ENCODE measurements at places on chromosomes 16 and 17.

DNA sequence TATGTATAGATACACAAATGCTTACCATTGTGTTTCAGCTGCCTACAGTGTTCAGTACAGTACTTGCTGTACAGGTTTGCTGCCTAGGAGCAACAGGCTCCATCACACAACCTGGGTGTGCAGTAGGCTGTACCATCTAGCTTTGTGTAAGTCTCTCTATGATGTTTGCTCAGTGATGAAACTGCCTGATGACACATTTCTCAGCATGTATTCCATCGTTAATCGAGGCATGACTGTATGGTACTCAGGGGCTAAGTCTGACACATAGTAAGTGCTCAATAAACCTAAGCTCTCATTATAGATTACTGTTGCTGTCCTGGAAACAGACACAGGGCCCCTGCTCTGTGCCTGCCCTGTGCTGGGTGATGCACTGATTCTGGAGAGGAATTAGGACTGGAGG, 18.1 kb downstream of the KCNJ12 start:
- no peak for DNase-seq

- DNase-seq = no peak
Measured at GRCh38 chr17:41529491-41529915, 1.4 kb upstream of the KRT19 start.

DNA sequence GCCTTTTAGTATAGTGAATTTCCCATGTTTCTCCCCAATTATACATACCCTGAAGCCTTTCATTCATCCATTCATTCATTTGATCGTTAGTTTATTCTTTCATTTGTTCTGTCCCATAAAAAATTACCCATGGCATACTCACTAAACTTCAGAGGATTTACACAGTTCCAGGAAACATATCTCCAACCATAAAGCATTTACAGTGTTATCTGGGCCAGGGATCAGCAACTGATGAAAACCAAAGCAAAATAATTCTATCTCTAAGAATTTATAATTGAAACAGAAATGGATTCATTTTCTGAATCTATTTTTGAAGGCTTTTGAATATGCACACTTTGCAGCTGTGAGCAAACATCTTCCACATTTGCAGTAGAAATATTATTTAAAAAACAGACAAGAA, 547.7 kb downstream of the KCNJ2 start:
- no peak for DNase-seq

- peak; percentile 56 for DNase-seq
Measured at GRCh38 chr17:68356520-68356919, 65.2 kb downstream of the ARSG start.

DNA sequence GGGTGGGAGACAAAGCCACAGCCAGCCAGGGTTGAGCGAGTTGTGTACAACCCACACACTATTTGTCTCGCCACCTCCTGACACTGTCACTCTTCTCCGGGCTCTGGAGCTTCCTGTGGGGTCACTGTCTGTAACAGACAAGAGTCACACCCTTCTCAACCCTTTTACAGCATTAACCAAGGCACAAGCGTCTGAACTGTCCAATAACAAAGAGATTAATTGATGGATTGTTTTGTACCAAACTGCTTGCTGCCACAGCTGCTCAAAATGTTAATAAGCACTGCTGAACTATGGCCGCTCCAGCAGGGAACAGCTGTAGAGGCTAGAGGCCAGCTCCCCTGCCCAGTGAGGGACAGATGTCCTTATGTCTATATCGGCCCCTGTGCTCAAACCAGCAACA, 25.2 kb upstream of the HYDIN start:
- DNase-seq = no peak

DNA sequence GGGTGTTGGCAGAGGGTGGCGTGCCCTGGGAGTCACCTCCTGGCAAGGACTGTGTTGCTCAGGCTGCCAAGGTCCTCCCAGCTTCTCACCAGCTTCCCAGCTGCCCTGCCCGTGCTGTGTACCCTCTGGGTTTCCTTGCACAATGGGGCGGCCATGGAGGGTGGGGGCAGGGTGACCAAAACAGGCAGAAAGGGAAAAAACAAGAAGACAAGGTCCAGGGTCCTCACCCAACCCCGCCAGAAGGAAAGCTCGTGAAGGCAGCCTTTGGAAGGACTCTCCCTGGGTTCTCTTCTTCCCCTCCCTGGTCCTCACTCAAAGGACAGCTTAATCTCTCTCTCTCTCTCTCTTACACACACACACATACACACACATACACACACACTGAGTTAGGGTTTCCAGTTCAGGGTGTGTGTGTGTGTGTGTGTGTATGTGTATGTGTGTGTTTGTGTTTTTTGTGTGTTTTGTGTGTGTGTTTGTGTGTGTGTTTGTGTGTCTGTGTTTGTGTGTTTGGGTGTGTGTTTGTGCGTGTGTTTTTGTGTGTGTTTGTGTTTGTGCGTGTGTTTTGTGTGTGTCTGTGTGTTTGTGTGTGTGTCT, 2.0 kb downstream of the SLC13A5 start:
- DNase-seq = no peak

DNA sequence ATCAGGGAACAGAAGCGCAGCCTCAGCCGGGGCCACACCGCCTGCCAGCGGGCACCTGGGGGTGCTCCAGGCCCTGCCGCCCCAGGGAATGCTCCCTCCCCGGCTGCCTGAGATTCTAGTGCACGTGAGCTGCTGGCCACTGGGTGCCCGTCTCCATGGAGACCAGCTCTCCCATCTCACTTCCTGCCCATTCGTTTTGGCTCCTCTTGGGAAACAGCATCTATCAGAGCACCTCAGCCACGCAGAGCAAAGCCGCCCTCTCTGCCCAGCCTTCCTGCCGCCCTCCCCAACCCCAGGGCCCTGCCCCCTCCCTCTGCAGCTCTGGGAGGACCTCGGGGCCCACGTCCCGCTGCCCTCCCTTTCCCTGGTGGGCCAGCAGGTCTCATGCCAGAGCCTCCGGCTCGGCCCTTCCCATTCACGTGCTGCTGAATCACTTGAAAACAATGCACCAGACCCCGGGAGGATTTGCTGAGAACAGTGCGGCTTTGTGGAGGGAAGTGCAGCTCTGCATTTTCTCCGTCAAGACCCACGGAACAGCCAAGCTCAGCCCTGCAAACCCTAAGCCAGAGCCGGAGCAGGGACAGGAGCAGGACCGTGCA, 19.4 kb downstream of the CEP295NL start:
- DNase-seq = no peak

DNA sequence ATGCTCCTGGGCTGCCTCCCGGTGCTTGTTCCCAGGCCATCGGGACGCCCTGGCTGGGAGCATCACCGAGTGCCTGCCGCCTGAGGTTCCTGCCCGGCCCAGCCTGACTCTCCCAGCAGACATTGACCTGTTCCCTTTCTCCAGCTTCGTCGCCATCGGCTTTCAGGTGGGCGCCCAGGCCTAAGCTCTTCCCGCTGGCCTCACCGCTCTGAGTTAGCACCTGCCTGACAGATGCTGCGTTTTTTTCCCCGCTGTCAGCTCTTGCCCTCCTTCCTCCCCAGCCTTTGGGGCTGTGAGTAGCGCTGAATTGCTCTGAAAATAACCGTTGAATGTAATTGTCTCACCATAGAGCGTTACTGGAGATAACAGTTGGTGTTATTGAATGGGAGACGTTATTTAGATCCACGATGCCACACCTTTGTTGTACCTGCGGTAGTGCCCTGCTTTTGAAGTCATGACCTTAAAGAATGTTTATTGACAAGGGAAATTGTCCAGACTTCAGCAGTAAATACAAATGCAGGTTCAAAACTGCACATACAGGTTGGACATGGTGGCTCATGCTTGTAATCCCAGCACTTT, 21.3 kb upstream of the SMIM5 start:
- no peak for DNase-seq

DNA sequence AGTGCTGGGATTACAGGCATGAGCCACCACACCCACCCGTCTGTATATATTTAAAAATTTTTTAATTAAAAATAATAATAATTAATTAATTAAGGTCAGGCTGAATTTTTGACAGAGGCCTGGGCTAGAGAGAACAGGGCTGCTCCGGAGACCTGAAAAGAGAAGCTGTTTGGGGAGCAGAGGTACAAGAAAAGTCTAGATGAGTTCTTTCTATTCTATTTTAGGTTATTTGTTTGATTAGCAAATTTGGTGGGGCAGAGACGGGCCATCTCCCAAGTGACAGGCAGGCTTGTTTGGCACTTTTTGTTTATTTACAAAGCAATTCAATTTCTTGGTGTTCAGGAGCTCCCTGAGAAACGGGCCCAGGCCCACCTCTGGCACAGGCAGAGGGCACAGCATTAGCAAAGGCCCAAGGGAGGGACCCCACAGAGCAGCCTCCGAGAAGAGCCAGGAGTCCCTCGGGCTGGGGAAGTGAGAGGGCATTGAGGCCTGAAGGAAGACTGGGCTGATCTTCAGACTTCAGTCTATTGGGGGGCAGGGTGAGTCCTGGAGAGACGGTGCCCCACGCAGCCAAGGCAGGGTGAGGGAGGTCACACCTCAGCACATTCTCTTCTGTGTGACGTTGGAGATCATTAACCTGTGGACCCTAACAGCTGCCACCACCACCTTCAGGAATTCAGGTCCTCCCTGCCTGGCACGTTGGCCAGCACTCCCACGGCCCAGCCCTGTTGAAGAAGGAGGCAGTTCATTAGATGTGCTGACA, 10.8 kb upstream of the RIPOR1 start:
- no peak for DNase-seq

- DNase-seq = no peak
Measured at GRCh38 chr16:5054876-5055865, 10.6 kb downstream of the C16orf89 start.

DNA sequence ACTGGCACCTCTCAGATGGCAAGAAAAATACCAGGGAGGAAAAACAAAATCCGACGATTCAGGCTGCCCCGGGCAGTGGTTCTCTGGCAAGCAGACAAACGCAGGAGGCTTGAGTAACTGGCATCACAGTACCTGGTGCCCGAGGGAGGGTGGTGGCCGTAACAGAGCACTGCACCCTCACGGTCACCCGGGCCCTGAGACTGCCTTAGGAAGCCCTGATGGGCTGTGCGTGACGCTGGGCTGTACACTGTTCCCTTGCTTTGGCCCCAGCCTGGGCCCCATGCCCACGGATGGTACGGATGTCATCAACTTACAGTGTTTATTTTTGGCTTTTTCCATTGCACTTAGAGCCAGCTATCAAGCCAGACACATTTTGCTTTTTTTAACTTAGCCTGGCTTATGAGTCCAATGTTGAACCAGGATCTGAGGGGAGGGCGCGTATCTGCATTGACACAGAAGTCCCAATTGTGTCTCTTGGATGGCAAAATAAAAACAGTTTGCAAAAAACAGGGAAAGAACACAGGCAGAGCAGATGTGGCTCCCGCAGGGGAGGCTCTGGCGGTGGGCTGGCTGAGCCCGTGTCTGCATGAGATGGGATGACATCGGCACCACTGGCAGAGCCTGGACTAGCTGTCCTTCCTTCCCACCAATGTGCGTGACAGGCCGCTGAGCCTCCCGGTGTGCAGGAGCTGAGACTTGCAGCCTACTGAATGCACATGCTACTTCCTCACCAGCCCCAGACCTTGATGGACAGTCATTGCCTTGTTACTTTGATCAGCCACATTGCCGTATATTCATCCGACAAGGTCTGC, 287.7 kb downstream of the FOXL1 start:
- DNase-seq = no peak

DNA sequence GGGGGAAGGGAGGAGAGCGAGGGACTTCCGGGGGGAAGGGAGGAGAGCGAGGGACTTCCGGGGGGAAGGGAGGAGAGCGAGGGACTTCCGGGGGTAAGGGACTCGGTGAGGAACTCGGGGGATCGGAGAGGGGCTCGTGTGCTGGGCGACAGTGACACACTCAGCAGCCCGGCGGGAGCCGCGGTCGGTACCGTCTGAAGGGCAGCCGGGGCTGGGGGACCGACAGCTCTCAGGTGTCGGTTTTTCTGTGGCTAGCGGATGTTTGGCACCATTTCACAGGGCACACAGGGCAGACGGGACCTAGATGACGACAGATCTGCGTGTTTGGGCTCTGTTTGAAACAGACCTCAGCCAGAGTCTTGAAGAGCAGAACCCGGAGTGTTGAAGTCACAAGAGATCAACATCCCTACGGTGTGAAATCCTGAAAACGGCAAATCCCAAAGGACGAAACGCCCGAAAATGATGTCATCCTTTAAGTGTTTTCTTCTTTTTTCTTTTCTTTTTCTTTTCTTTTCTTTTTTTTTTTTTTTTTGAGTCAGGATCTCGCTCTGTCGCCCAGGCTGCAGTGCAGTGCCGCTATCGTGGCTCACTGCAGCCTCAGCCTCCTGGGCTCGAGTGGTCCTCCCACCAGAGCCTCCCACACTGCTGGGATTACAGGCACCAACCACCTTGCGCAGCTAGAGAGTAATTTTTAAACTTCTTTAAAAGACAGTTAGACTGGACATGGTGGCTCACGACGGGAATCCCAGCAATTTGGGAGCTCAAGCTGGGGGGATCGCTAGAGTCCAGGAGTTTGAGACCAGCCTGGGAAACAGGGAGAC, 23.9 kb downstream of the ZNF778 start:
- peak; percentile 86 for DNase-seq

DNA sequence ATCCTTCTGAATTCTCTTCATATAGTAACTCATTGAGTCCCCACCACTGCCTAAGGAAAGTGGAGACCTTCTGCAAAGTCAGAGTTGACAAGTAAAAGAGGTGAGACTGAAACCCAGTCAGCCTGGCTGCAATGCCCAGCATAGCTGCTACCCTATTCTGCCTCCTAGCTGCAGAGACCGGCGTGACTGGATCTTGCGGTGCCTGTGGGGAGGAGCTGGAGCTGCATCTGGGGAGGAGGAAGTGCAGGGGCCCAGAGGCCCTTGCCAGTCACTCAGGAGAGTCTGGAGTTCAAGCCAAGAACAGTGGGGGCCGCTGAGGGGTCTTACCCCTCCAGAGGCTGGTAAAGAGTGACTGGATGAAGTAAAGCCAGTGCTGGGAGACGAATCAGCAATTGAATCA, 35.0 kb upstream of the ZNF423 start:
- no peak for DNase-seq

- no peak for DNase-seq
Measured at GRCh38 chr16:68361485-68361884, 50.7 kb downstream of the PRMT7 start.

GRCh38 chr17:67055811-67056745, 11.7 kb downstream of the CACNG1 start:
- DNase-seq = no peak

DNA sequence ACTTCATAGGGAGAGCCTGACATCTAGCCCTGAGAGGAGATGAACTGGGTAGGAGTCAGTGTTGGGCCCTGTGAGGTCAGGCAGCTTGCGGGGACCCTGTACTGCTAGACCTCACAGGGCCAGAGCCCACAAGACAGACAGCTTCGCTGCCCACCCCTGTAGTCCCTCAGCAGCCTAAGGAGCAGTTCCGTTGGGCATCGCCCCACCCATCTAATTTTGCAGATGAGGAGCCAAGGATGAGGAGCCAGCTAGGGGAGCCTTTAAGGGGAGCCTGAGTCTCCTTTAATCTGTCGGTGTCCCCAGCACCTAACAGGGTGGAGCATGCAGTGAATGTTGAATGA, 755 bp upstream of the TUFM start:
- DNase-seq = no peak

- no peak for DNase-seq
Measured at GRCh38 chr16:84502581-84502980, 1.9 kb downstream of the MEAK7 start.

- no peak for DNase-seq
Measured at GRCh38 chr17:58351182-58351581, 819 bp downstream of the SUPT4H1 start.

All from activated naive CD4-positive, alpha-beta T cell treated with anti-CD3 and anti-CD28 coated beads, Interleukin-2, amount 50 U/mL, for 72 hours (primary cell).